Naive thymus-derived CD8-positive, alpha-beta T cell (primary cell): ENCODE measurements at places on chromosomes 5 and 9.

GRCh38 chr5:81020478-81021167 is 60.5 kb downstream of the RASGRF2 start:
- no peak for DNase-seq

- peak; percentile 50 for DNase-seq
Observed at GRCh38 chr5:65480306-65480865, 1.3 kb downstream of the ADAMTS6 start.

DNA sequence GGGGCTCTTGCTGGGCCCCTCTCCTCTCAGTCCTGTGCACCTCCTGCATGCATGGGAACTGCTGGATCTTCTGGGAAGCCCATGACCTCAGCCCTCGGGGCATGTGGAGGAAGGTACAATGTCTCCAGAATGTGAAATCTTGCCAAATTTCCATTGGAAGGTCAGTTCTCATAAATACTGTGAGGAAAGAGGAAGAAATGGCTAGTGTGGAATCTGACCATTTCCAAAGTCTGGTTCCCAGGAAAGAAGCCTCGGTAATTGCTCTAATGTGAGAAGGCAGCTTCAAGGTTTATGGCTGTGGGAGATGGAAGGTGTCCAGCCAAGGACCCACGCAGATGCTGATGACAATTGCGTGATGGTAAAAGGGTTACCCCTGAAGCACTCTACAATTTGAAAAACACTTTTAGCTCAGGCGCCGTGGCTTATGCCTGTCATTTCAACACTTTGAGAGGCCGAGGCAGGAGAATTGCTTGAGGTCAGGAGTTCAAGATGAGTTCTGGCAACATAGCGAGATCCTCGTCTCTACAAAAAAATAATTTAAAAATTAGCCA is 8.1 kb upstream of the IL17B start:
- DNase-seq = no peak

GRCh38 chr5:78008356-78008967 is 232.3 kb upstream of the TBCA start:
- DNase-seq = no peak

DNA sequence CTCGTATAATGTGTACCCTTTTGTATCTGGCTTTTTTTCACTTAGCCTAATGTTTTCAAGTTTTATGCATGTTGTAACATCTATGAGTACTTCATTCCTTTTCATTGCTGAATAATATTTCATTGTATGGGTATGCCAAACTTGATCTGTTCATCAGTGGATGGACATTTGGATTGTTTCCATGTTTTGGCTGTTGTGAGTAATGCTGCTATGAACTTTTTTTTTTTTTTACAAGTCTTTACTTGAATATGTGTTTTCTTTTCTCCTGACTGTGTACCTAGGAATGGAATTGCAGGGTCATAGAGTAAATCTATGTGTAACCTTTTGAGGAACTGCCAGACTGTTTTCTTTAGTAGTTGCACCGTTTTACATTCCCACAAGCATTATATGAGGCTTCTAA is 52.4 kb downstream of the MTREX start:
- no peak for DNase-seq

DNA sequence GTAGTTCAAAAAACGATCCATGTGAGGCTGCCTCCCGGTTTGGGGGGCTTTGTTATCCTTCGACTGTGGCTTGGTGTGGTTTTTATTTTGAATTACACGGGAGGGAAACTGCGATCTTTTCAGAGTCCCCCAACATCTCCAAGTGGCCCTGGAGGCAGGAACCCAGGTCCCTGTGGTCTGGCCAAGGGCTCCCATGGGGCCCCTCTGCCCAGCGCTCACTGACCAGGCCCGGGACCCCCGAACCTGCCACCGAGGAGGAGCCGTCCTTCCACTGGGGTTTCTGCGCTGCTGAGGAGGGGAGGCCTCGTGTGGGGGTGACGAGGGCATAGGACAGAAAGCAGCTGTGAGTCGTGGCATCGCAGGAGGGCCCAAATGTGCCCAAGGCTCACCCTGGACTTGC is 18.1 kb upstream of the SCGB3A1 start:
- DNase-seq = no peak
